ENCODE measurements at places on chromosomes 4 and X.

- DNase-seq, result no peak
Measured at GRCh38 chr4:111689731-111690130, 455.5 kb upstream of the FAM241A start.

DNA sequence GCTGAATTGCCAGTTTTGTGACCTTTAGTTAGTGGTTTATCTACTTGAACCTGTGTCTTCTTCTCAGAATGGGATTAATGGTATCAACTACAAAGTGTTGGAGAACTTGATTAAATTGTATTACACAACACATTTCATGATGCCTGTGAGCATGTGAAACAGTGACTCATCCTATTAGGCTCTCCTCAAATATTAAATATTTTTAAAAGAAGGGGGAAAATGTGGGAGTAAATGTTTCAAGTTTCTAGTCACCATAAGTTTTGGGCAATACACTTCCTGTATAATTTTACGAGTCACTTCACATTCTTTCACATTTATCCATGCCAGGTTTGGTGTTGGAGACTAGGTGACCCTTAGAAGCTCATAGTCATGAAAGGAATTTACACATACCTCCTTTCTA is 147.0 kb downstream of the HS3ST1 start:
- DNase-seq, result no peak

GRCh38 chr4:108738003-108738706 is 24.7 kb downstream of the ETNPPL start:
- DNase-seq, result no peak

DNA sequence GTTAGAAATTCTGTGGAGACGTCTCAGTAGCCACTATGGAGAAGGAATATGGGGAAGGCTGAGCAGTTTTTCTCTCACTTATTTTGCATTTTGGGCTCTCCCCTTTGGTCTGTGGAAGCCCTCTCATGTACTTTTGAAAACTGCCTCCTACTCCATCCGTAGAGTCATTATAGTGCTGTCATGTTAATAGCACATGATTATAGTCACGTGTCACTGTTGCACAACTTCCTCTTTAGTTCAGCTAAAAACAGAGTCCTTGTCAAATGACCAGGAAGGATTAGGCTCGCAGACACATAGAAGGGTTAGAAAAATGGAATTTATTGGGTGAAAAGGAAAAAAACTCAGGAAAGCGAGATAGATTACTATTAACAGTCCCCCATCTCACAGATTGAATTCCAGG is 258.2 kb upstream of the CXorf51A start:
- DNase-seq, result no peak

DNA sequence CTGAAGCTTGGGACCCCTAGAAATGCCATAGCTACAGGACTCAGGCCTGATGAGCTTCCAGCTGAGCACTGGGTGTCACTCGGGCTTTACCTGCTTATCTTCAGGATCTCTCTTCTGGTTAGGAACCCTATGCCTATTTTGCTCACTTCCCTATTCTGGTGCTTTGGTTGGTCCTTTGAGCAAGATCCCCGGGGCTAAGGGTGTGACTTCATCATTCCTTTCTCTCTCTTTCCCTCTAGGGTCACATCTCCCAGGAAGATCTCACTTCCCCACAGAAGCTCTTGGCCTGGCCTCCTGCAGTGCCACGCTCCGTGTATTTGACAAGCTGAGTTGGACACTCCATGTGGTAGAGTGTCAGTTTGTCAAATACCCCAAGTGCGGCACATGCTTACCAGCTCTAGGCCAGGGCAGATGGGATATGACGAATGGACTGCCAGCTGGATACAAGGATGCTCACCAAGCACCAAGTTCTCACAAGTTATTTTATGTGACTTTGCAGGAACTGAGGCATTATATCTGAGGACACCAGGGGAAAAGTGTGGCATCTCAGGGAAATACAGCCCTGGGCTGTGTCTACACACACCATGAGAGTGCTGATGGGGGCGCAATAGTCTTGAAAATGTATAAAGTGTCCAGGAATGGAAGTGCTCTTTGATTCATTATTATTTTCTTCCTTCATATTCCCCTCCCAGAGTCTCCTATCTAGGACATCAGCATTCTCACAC is 21.1 kb downstream of the VSIG4 start:
- no peak for DNase-seq

GRCh38 chrX:41449615-41450014 is 2.5 kb downstream of the NYX start:
- DNase-seq, result no peak

- no peak for DNase-seq
Measured at GRCh38 chrX:9205599-9206223, 171.8 kb upstream of the FAM9B start.

DNA sequence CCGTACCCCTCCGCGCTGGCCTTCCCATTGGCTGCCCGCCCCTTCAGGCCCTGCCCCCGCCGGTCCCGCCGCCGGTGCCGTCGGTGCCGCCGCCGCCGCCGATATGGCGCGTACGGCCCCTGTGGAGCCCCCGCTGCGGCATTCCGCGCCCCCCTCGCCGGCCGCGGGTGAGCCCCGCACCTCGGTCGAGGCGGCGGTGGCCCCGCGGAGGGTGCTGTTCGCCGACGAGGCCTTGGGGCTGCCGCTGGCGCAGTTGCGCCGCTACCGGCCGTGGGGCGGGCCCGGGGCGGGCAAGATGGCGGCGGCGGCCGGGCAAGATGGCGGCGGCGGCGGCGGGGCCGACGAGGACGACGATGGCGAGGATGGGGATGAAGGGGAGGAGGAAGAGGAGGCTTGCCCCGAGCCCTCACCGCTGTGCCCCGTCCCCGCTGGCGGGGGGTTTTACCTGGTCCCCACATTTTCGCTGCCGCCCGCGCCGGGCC is at the start of gene PPP1R3F:
PPP1R3F (plus strand) TSS at position 27 of the 482 bp plus-strand sequence; CDS start at position 104, 77 bp downstream.
- DNase-seq, result no peak

DNA sequence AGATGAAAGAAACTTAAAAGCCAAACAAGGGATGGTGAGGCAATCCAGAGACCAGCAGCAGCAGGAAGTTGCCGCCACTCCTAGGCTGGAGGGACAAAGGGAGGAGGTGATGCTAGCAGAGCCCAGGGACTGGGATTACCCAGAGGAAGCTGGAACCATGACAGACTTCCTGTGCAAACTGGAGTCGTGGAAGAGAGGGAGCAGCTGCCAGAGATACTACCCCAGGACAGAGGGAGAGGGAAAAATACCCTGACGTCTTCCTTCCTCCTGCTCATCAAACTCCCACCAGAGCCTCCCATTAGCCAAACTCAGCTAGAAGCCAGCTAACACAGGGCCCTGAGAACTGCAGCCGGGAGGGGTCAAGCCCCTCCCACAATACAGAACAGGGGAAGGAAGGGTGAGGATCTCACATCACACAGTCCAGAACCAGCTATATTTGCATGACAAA is 101.2 kb upstream of the KLF3 start:
- DNase-seq, result no peak

DNA sequence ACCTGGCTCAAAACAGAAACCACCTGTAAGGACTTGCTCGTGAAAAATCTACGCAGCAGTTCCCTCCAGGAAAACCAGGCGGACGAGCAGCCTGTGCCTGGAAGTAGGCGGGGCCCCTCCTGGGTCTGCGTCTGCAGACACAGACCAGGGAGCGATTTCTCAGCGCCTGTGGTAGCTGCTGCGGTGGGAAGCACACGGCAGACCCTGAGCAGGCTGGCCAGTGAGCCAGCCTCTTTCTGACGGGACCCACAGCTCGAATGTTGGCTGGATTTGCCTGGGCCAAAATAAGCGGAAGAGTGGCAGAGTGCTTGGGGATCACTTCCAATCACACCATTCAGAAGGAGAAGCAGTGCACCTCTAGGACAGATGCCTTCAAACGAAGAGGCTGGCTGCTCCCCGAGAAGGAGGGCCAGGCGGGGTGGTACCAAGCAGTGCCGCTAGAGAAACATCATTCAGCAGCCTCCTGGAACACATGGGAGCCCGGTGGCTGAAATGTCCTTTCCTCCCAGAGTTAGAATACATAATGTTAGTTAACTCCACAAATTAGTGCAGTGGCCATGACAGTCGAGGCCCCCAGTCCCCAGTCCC is 85.9 kb downstream of the GATB start:
- DNase-seq, result no peak

- no peak for DNase-seq
Measured at GRCh38 chr4:34202154-34202553, 2042.2 kb downstream of the ARAP2 start.

- no peak for DNase-seq
Measured at GRCh38 chr4:137655302-137655701, 123.0 kb upstream of the PCDH18 start.

DNA sequence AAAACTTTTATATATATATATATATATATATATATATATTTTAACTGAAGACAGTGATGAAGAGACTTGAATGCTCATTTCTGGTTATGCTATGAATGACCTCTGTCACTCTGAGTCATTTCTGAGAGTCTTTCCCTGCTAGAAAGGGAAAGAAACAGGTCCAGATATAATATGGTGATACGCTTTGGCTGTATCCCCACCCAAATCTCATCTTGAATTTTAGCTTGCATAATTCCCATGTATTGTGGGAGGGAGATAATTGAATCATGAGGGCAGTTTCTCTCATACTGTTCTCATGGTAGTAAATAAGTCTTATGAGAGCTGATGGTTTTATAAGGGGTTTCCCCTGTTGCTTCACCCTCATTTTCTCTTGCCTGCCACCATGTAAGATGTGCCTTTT is 254.1 kb upstream of the IGFBP7 start:
- DNase-seq, result no peak

GRCh38 chr4:72468904-72469502 is 100.0 kb downstream of the ADAMTS3 start:
- DNase-seq, result no peak

DNA sequence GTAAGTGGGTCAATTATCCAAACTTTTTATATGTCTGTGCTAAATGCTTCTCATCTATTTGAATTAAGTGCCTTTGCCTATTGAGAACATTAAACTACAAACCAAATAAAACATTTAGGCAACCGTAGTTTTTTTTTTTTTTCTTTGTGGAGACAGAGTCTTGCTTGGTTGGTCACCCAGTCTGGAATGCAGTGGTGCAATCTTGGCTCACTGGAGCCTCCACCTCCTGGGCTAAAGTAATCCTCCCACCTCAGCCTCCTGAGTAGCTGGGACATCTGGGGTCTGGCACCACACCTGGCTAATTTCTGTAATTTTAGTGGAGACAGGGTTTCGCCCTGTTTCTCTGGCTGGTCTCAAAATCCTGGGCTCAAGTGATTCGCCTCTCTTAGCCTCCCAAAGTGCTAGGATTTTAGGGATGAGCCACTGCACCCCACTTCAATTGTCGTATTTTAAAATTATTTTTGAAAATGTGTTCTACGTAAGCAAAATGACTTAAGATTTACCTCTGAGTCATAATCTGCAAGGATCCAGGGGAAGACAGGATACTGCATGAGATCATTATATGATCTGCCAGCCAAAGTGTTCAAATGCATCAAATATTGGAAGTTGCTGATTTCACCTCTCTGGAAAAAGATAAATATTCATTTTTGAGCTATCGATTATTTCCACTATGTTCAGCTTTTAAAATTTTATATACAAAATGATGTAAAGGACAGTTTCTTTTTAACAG is 125.6 kb downstream of the CDS1 start:
- no peak for DNase-seq

GRCh38 chr4:152041295-152041694 is 280.5 kb upstream of the GATB start:
- DNase-seq, result no peak

GRCh38 chr4:94447754-94448411 is 3.9 kb upstream of the PDLIM5 start:
- DNase-seq, result no peak

GRCh38 chr4:150219841-150220240 is 141.6 kb downstream of the DCLK2 start:
- no peak for DNase-seq

GRCh38 chr4:146333187-146333894 is 119.0 kb downstream of the REELD1 start:
- peak; percentile 17 for DNase-seq

DNA sequence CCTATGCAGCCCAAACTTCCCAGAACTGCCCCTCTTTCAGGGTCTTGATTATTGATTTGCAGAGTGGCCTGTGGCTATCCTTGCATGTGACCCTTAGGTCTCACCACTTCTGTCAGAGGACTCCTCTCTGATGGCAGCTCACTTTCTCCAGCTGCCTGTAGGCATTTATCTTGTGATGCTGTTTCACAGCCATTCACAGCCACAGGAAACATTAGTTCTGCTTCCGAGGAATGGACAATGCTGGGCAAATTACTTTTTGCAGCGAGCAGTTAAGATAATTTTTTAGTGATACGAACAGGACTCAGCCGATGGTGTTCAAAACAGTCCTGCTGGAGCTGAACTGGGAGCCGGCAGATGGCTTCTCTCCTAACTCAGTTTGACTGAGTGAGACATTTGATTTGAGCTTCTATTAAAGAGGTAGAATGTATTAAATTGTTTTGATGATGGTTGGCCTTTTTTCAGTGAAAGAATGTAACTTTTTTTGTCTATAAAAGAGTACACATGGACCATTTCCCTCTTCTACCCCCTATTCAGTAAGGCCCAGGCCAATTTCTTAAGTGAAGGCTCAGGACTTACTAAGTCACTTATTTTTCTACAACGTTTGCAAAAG is 58.4 kb upstream of the TMEM150C start:
- DNase-seq, result no peak

DNA sequence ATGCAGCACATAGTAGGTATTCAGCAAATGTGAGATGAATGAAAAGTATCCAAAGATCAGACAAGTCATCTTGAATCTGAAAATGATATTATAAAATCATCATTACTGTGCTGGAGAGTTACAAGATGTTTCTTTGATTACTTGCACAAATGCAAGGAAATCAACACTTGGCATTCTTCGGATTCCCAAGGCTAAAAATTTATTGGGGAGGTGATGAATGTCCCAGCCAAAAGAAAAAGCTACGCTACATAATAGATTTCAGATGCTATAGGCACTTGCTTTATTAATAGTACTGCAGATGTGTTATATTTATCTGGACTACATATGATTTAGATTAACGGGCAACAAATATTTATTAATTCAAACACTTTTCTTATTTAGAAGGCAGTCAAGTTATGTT is 286.7 kb upstream of the TENM3 start:
- DNase-seq, result no peak

GRCh38 chr4:124334119-124334518 is 378.4 kb downstream of the ANKRD50 start:
- no peak for DNase-seq

GRCh38 chr4:102787096-102787881 is 26.5 kb upstream of the MANBA start:
- DNase-seq, result no peak

- no peak for DNase-seq
Measured at GRCh38 chr4:62871078-62871477, 1538.2 kb downstream of the TECRL start.

DNA sequence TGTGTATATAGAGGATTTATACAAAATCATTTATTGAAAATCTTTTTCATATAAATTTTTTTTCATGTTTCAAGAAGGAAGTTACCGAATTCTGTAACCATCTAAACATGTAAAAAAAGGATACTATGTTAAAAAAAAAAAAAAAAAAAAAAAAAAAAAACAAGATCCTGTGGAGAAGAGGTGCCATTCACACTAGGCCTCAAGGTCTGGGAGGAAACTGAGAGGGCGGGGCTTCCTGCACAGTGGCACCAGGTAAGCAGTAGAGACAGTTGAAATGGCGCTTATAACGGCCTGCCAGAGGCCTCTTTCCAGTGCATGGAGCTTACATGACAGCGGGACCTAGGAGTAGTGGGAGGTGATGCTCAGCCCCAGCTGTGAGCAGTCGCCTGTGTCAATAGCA is 17.5 kb downstream of the TRAPPC2 start:
- no peak for DNase-seq

- no peak for DNase-seq
Measured at GRCh38 chr4:19214591-19215186, 1037.0 kb upstream of the SLIT2 start.
